NCI-H1436 treated with DMSO at 0.1 percent for 48 hours (cell line): ENCODE measurements at places on chromosomes 16 and 17.

DNA sequence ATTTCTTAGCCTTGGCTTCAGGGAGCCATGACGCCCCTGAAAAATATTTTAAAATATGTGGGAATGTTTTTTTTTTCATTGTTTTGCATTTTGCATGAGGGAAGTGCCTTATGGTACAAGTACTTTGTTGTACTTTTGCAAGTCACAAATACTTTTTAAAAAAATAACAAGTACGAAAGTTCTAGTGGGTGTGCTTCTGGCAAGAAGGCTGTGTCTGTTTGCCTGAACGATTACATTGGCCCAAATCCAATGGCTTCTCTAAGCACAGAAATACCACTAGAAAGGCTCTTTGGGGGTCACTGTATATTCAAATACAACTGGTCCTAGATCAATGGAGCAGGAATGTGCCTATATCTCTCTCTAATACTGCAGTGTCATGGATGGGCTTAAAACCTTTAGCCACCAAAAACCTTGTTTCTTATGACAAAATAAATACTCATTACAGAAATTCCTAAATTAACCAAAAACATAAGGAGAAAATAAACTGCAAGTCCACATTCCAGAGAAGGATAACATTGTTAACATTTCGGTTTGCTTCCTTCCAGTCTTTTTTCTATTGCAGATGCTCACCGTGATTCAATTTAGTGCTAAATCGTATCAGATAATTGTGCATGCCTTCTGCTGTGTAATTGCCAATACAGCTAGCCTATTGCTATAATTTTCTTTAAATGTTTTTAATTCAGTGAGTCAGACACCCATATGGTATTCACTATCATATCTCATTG, 97.4 kb downstream of the VAT1L start:
- no peak for DNase-seq

DNA sequence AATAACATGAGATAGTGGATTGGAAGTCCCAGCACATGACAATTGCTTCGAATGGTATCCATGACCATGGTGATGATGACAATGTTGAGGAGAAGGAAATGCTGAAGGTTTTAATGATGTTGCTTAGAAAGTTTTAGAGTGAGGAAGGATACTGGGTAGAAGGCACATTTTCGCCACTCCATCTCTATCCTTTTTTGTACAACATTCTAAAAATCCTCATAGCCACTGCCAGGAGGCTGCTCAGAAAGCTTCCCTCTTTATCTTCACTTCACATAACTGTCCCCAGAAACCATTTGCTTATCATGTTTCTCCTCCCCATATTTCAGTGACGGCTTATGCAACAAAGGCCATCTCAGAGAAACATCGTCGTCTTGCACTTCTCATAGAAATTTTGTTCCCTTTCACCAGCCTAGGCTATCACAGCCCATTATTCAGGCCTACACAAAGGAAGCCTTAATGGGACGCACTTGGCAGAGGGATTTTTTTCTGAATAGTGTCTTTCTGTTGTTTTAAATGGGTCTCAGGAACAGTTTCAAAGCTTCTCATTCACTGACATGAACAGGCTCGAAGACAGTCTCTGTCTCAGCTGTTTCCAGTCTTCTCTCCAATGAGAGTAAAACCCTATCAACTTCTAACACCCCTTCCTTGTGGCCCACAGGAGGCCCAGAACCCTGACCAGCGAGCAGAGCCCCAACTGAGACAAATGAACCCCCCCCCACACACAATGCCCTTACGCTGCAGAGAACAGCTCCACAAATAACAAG, 506.7 kb downstream of the HAPSTR1 start:
- DNase-seq, result no peak

- DNase-seq, result no peak
Measured at GRCh38 chr17:82338858-82339633, 5.5 kb upstream of the SECTM1 start.

GRCh38 chr16:55323637-55324271, at the start of gene IRX6:
Gene IRX6, plus strand, starts transcription at chr16:55324203. Its CDS starts 889 bp downstream, at chr16:55325092.
- DNase-seq, result no peak

GRCh38 chr16:67844497-67844896, 2.2 kb upstream of the NUTF2 start:
- DNase-seq, result no peak

DNA sequence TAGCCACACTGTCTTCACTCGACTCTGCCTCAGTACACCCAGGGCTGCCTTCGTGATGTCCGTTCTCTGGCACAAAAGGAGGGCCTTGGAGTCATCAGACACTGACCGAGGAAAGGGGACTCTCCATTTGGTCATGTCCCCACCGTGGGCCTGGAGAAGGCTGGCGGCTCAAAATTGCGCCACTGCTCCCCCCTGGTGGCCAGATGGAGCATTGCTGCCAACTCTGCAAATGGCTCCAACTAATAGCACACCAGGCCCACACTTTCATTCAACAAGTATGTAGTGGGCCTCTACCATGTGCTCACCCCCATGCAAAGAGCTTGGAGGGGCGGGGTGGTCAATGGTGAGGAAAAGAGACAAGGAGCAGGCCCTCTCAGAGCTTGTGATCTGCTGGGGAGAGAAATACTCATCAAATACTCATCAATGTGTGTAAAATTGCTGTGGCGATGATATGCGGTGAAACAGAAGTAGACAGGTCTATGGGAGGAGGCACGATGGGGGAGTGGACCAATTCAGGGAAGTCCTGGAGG, 5.2 kb upstream of the GRIN2C start:
- DNase-seq, result no peak

DNA sequence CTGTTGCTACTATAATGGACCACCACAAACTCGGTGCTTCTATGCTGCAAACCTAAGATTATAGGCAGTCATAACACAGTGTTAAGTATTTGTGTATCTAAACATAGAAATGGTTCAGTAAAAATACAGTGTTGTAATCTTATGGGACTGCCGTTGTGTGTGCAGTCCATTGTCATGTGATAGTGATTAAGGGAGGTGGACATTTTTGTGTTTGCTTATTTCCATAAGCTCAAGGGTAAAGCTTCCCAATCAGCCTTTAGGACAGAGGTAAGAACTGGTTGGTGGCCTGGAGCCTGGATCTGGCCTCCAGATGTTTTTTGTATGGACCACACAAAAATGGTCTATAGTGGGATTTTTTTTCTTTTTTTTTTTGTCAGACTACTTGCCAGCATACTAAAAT, 29.9 kb downstream of the WWOX start:
- DNase-seq, result no peak

- no peak for DNase-seq
Measured at GRCh38 chr17:75876938-75877751, 1.2 kb downstream of the TRIM47 start.

GRCh38 chr17:57916925-57917858, 38.0 kb downstream of the CUEDC1 start:
- no peak for DNase-seq

GRCh38 chr17:57271821-57272220, 15.5 kb downstream of the MSI2 start:
- DNase-seq, result no peak

DNA sequence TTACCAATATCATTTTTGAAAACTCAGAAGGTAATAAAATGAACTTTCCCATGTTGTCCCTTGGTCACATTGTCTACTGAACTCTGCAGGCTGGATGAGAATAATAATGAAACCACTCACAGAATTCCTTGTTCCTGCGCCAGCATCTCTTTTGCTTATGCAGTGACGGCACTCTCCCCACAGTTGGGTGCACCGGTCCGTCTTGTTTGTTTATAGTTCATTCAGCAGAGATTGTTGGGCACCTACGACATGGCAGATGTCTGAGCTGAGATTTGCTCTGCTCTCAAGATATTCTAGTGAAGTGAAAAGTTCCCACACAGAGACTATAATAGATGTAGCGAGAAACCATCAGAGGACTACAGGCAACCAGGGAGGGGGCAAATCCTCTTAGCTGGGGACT, 375.7 kb upstream of the CDH11 start:
- no peak for DNase-seq

DNA sequence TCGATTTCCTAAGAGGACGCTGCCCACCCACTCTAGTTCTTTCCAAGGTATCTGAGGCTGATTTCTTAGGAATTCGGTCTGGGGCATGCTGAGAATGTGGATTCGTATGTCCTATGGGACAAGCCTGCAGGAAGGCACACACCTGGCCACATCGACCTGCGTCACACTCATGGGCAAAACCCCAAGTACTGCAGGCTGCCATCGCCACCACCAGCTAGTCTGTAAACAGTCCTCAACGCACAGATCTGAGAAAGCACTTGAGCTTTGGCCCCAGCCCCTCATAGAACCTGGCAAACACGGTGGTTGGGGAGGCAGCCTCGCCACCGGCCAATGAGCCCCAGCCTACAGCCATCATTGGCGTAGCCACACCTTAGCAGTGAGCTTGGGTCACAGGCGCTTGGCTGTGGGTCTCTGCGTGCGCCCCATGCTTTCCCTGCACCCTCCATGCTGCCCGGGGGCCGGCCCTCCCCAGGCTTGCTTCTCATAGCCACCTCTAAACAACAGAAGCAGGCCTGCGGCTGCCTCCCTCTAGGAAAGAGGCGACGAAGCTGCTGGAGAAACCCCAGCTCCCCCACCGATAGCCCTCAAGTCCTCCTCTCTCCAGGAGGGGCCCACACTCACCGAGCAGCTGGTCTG, 75.1 kb downstream of the ZNF778 start:
- no peak for DNase-seq

GRCh38 chr16:4556580-4556979, 440 bp downstream of the C16orf96 start:
- no peak for DNase-seq

DNA sequence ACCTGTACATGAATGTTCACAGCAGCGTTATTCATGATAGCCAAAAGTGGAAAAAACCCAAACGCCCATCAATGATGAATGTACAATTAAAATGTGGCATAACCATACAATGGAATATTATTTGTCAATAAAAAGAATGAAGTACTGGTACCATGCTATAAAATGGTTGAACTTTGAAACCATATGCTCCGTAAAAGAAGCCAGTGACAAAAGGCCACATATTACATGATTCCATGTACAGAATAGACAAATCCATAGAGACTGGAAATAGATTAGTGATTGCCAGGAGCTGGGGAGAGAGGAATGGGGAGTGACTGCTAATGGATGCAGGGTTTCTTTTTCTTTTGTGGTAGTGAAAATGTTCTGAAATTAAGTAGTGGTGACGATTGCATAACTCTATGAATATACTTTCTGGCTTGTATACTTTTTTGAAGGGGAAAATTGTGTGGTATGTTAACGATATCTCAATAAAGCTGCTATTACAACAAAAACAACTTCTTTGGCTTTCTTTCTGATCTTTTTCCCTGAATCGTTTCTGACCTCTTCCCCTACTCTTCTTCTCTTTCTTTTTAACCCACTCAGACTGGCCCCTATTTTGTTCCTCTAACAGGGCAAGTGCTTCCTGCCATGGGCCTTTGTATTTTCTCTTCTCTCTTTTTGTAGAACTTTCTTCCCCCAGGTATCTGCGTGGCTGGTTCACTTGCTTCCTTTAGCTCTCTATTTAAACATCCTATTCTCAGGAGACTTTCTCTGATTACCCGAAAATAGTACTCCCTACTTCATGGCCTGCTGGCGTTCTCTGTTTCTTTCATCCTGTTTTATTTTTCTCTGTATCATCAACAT, 67.9 kb downstream of the FTO start:
- DNase-seq, result no peak

DNA sequence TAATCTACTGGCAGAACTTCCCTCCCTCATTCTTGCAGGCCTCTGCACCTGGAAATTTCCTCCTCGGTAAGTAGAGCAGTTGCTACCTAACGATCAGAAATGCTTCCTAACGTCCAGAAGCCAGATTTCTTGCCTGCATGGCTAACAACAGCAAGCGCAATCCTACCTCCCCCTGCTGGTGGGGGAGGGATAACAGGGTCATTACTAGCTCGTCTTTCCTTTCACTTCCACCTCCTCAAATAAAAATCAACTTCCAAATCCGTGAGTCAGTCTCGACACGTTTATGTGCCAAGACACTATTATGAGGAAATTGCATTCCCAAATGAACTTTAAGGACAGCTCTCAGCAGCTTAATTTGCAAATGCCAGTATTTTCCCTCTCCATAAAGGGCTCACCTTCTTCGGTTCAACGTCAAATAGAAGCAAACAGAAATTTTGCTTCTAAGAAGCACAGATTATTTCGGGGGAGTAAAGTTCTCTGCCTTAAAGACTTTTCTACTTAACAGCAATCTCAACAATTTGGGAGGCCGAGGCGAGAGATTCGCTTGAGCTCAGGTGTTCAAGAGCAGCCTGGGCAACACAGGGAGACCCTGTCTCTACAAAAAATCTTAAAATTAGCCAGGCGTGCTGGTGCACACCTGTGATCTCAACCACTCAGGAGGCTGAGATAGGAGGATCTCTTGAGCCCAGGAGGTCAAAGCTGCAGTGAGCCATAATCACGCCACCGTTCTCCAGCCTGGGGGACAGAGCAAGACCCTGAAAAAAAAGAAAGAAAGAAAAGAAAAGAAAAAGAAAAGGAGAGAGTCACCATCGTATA, 188.6 kb upstream of the PSMD7 start:
- DNase-seq, result no peak
